ENCODE measurements at places on chromosomes 4 and X.

DNA sequence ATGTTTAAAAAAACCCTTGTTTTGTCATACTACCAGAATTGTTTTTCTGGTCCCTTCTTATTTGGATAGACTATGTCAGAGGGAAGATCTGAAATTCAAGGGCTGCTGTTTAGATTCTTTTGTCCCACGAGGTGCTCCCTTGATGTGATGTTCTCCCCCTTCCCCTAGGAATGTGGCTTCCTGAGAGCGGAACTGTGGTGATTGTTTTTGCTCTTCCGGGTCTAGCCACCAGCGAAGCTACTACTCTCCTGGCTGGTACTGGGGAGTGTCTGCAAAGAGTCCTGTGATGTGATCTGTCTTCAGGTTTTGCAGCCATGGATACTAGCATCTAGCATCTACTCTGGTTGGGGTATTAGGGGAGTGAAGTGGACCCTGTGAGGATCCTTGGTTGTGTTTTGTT, 271.1 kb downstream of the DCAF12L2 start:
- no peak for DNase-seq

- DNase-seq: no peak
These were observed 624 bp downstream of the BEX5 start for GRCh38 chrX:102154900-102155805.

DNA sequence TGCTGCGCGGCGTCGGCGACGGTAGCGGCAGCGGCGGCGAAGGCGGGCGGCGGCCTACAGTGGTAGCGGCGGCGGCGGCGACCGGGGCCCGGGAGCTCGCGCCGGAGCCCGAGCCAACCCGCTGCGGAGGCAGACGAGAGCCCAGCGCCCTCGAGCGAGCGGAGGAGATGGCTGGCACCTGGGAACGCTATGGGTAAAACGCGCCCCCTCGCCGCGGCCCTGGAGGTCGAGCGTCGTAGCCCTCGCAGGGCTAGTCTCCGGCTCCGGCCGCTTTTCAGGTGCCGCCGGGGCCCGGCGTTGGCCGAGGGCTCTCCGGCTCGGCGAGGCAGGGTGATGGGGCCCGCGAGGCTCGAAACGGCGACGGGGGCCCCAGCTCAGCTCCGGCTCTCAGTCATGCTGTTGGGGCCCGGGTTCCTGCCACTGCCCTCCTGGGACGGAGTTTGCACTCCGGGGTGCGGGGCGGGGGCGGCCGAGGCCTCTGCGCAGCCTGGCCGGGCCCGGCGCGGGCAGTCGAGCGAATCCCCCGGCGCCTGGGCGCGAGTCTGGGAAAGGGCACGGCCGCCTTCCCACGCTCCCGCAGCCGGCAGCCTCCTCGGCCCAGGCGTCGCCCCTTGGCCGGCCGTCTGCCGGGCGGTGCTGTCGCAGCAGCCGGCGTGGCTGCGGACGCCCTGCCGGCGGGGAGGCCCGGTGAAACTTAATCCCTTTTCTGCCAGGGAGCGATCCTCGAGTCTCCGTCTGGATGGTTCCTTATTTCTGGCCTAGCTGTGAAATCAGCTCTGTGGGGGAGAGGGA, 768 bp downstream of the MID2 start:
- no peak for DNase-seq

- no peak for DNase-seq
These were observed 9.3 kb downstream of the TMEM165 start for GRCh38 chr4:55405073-55405472.

DNA sequence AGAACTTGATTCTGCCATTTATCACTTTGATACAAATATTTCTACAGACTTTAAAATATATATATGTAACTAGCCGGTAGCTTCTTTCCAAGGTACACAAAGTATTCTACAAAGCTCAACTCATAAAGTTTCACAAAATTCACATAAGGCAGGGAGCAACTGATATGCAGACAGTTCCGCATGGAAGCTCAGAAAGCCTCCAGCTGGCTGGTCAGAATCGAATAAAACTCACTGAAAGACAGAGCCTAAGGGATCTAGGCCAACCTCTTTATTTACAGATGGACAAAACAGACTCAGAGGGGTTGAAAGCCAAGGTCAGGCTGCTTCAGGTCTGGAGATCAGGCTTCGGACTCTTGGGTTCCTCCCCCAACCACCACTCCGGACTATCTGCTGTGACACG, 130.2 kb downstream of the DCTD start:
- no peak for DNase-seq

- no peak for DNase-seq
These were observed 12.2 kb upstream of the ASMTL start for GRCh38 chrX:1464971-1465285.

GRCh38 chrX:71525316-71525715, 7.6 kb upstream of the OGT start:
- DNase-seq: no peak

DNA sequence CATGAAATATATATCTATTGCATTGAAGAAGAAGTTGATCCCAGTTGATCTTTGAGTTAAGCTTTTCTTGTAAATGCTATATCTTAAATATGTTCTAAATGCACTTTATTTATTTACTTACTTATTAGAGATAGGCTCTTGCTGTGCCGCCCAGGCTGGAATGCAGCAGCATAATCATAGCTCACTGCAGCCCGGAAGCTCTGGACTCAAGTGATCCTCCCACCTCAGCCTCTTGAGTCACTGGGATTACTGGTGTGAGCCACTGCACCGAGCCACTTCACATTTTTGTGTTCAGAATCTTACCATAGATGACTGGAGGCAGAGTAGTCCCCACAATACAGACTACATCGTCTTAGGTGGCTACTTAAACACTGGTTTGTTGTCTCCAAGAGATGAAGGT, 324.3 kb upstream of the SLIT2 start:
- no peak for DNase-seq

- peak; percentile 4 for DNase-seq
These were observed 723 bp downstream of the MORC4 start for GRCh38 chrX:106999002-106999975.

DNA sequence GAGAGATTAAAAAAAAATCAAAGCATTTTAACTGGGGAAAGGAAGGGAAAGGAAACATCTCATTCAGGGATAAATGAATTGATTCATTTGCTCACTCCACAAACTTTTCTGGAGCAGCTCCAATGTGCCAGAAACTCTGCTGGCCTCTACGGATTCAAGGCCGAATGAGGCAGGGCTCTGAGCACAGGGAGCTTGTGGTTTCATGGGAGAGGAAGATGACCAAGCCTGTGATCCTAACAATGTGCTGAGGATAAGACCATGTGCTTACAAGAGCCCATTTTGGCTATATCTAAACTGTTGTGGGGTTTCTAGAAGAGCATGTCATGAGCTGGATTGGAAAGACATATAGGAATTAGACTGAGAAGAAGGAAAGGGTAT, 137.5 kb downstream of the ZNF674 start:
- no peak for DNase-seq

- no peak for DNase-seq
These were observed 287.4 kb downstream of the SMARCA1 start for GRCh38 chrX:129235903-129236302.

DNA sequence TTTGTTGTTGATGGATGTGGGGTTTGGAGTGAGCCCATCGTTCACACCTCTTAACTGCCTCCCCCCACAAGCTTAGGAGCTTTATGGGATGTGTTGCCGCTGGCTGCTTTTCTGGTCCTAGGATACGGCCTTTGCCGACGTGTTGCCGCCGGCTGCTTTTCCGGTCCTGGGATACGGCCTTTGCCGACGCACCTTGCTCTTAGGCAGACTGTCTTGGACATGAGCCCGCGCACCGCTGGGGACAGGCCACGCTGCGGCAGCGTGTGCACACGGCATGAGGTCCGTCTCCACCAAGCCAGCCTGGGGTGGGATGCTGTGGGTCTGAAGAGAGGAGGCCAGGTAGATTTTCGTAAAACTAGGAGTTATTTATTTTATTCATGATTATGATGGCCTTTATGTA, 14.2 kb downstream of the RGS12 start:
- no peak for DNase-seq

- DNase-seq: no peak
These were observed 1415.6 kb upstream of the PCDH7 start for GRCh38 chr4:29304595-29304994.

- DNase-seq: no peak
These were observed 19.1 kb downstream of the HAUS3 start for GRCh38 chr4:2222838-2223237.

- no peak for DNase-seq
These were observed 3.4 kb upstream of the INTU start for GRCh38 chr4:127629371-127629770.
